ENCODE measurements at places on chromosomes 2 and 18.

DNA sequence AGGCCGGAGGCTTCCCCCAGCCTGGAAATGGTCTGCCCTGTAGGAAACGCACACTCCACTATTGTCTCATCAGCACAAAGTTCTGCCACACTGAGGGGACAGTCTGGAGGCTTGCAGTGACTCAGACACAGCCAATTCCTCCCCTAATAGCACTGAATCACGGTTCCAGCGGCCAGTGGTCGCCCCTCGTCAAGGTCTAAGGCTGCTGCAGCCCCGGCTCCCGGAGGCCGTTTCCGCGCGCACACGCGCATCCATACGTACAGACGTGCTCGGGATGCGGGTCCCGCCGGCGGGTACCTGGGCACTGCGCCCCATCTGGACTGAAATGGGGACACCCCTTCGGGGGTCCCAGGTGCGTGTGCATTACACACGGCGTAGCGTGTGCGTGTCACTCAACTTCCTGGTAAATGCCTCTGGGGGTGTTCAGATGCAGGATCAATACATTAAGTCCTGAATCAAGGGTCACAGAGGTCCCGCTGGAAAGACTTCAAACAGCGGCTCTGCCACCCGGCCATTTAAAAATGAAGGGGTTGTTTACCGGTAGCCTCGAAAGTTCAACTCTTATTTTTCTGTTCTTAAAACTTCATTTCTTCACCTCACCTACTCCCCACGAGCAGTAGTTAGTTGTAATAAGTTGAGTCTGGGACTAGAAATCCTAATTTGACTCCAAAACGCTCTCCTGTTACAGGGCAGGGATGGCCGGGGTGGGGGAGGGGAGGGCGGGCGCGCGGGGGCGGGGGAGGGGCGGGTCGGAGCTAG is 572 bp upstream of the ZNF516 start:
- peak; percentile 79 for DNase-seq

- no peak for DNase-seq
Measured at GRCh38 chr2:141805302-141805701, 325.5 kb downstream of the LRP1B start.

- DNase-seq, result no peak
Measured at GRCh38 chr2:28993206-28993960, 12.3 kb downstream of the TOGARAM2 start.

- DNase-seq, result no peak
Measured at GRCh38 chr2:108436976-108437375, 12.0 kb upstream of the GCC2 start.

GRCh38 chr2:224379986-224380385 is 21.9 kb downstream of the FAM124B start:
- DNase-seq, result no peak

DNA sequence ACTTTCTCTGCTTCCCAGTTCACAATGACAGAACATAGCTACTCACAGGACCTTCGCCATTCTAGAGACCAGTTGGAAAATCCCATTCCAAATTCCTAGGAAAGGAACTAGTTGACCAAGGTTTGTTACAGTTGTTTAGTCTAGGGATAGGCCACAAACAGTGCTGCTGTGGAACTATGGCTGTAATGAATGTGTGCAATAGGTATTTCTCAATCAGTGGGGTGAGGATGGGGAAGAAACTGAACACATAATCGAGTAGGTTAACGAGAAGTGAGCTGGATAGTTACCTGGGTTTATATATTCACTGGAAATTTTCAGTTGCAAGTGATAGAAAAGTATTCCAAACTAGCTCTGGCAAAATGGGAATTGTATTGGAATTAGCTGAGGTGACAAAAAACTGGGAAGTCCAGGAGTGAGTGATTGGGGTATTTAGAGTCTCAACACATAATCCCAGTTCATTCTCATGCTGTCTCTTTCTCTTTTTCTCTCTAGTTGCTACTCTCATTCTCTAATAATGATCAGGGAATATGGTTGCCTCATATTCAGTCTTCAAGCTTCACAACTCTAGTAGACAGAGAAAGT is 18.2 kb upstream of the HMSD start:
- DNase-seq, result no peak

GRCh38 chr2:227793148-227793712 is 20.4 kb upstream of the CCL20 start:
- DNase-seq, result no peak
